Left cardiac atrium (tissue), 4 donors: ENCODE measurements at places on chromosomes 5 and 9. TPM values are rescaled to one million over a fixed set of nuclear protein-coding genes. Genes with fewer than 3 reads are reported as not detected.

- no peak for DNase-seq
Observed at GRCh38 chr5:149210225-149210624, 61.4 kb upstream of the AFAP1L1 start.

GRCh38 chr9:69279084-69279731 lies 45.8 kb upstream of the ENTREP1 start:
- no peak for DNase-seq

The LECT2 gene
- not detected for total RNA-seq

The RNF183 gene
- total RNA-seq = not detected

DNA sequence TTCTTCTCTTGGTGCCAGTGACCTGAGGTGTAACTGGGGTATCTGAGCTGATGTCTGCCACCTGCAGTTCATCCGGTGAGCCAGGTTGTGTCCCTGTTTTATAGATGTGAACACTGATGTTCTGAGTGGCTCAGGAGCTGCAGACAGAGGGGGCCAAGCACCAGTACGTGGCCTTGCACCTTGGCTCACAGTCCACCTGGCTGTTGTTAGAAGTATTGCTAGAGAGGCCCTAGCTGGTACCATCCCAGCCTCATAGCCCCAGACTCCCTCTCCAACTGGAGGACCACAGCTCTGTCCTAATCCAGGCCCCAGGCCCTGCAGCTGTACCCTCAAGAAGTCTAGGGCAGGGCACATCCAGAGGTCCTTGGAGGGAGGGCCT lies 16.2 kb downstream of the PHF2 start:
- no peak for DNase-seq

DNA sequence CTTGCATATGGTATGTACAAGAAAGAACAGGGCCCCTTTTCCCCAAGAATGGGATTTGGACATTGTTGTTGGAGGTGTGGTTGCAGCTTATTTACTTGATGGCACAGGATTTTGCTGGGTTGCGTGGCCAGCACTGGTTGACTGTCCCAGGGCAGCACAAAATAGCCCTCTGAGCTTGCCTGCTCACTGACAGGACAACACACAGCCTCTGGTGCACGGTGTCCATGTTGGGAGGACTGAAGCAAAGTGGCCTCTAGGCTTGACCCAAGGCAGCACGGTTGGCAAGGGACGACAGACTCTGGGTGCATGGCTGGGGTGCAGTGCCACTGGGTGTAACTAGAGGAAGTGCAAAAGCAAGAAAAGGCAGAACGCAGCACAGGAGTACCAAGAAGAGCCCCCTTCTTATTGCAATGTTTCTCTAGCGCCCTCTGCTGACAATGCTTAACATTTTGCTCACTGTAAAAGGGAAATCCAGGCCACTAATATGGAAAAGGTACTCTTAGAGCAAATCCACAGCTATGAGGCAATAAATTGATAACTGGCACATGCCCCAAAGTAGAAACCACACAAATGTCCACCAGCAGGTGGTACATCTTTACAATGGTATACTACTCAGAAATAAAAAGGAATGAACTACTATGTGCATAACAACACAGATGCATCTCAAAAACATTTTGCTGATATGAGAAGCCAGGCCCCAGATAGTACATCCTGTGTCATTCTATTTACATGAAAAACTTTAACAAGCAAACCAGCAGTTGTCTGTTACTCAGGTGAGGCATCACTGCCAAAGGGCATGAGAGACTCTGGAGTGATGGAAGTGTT lies 47.4 kb upstream of the BARX1 start:
- DNase-seq = no peak

DNA sequence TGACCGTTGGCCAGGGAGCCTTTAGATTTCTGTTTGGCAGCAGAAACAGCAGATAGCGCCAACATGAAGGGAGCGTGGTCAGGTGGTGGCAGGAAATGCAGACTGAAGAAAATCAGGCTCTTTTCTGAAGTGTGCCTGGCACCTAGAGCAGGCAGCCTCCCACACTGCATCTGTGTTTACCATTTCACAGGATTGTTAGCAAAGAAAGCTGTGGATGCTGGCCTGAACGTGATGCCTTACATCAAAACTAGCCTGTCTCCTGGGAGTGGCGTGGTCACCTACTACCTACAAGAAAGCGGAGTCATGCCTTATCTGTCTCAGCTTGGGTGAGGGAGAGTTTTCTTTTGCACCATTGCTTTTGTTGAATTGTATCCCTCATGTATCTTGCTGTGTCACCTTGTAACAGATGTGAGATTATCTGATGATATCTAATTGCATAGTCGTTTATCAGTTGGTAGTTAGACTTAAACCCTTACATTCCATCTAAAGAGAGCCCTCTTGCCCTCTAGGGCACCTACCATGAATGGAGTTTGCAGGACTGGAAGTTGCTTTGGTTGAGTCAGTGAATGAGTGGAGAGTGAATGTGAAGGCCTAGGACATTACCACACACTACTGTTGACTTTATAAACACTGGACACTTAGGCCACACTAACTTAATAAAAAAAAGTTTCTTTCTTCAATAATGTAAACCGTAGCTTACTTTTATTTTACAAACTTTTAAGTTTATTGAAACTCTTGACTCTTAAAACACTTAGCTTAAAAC lies 42.8 kb downstream of the ACO1 start:
- DNase-seq = no peak
